Stimulated activated CD4-positive, alpha-beta T cell treated with anti-CD3 and anti-CD28 coated beads, Interleukin-2, amount 100 ng/mL, for 4 hours (primary cell): ENCODE measurements at places on chromosomes 2 and 18.
A peak's percentile ranks its signal among the peaks of the same experiment; 100 is the strongest.

DNA sequence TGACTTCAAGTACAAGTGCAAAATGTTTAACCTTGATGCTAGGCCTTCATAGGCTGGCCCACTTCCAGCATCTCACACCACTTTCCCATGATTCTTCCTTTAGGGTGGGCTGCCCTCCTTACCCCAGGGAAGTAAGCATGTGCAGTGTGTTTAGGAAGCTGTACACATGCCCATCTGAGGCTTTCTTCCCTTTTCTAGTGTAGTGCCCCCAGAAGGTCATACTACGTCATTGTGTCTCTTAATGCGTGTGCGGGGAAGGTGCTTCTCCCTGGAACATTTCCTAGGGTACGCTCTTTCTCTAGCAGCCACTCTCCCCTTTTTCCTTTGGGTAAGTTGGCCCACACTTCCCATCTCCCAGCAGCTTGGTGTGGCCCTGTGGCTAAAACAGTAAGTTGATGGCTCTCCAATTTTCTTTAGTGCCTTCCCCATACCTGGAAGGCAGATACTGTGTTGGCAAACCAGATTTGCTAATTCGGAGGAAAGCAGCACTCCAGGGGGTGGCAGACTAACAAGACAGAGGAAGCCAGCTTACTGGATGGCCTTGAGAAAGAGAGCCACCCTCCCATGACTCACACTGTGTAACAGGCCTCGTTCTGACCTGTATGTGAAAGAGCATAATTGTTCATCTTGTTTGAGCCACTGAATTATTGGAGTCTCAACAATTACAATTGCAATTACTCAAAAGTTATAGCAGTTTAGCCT is 1.1 kb upstream of the SULT6B1 start:
- DNase-seq = no peak

- no peak for DNase-seq
Observed at GRCh38 chr2:11377928-11378545, 33.6 kb upstream of the ROCK2 start.

DNA sequence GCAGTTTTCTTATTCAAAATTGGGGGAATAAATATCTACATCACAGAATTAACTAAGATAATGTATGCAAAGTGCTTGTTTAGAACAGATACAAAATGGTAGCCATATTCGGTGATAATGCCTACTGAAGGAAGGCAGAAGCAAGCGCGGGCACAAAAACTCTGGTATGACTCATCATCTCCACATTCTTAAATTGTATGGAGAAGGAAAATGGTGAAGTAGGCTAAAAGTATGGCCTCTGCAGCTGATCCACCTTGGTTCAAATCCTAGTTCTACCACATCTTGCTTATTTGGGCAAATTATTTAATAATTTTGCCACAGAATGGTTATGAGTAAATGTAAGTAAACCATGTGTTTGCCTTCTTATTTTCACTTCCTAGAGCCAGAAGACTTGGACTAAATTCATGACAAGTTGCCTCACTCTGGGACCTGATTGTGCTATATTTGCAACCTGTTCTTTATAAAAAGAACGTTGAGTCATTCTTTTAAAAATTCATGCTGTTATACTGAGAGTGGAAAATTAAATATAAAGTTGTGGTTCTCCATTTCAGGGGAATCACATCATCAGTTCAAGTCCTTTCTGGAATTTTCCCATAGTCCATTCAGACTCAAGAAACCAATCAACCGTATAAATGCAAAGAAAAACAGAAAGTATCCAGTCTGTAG is 9.0 kb upstream of the CDK15 start:
- DNase-seq = no peak

DNA sequence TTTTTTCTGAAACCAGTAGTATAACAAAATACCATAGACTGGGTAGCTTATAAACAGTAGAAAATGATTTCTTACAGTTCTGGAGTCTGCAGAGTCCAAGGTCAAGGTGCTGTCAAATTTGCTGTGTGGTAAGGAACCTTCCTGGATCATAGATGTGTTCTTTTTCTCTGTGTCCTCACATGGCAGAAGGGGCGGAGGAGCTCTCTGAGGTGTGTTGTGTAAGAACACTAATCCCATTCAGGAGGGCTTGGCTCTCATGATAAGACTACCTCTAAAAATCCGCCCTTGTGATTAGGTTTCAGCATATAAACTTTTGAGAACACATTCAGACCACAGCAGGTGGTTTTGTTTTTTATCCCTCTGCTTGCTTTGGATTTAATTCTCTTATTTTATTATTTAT is 25.7 kb downstream of the ANKRD62 start:
- DNase-seq = no peak

GRCh38 chr2:237092920-237093781 is 7.5 kb downstream of the COPS8 start:
- DNase-seq = no peak

- no peak for DNase-seq
Observed at GRCh38 chr2:38097258-38097987, 21.5 kb upstream of the CYP1B1 start.

DNA sequence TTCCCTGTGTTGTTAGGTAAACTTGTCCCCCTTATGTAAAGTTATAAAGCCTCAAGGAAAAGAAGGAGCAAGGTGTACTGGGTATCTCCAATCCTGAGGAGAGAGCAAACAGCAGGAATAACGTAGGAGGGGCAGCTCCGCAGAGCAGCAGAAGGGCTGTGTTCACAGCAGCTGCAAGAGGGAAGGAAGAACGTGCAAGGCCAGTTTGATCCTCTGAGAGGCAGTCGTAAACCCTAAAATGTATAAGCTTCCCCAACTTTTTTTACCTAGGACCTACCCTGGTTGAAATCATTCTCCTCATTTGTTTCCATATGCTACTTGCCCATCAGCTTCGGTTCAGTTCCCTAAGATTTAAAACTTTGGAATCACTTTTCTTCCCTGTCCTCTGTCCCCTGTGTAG is 51.9 kb upstream of the MAP3K20 start:
- DNase-seq = no peak

- no peak for DNase-seq
Observed at GRCh38 chr18:67893916-67894315, 377.4 kb upstream of the DSEL start.

- DNase-seq = no peak
Observed at GRCh38 chr2:60627412-60627811, 74.0 kb upstream of the BCL11A start.

DNA sequence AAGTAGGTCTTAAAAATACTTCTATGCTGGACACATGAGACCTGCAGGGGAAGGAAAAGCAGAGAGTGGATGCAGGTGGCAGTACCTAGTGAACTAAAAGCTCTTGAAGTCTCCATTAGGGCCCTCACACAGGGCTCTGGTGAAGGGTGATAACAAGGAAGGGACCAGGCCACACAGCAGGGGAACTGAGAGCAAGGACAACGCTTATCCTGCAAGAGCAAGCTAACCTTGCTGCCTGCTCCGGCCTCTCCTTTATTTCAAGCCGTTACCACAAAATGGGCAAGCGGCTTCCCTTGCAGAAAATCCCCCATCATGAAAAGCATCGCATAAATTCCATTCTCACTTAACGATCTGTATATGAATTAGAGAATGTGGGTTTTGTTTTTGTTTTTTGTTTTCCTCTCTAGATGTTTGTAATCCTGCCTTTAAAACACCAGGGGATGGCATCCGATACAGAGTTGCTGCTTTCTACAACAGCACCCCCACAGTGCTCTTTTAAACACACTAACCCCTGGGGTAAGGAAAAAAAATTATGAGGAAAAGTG is 64.5 kb downstream of the CACNB4 start:
- DNase-seq = no peak

DNA sequence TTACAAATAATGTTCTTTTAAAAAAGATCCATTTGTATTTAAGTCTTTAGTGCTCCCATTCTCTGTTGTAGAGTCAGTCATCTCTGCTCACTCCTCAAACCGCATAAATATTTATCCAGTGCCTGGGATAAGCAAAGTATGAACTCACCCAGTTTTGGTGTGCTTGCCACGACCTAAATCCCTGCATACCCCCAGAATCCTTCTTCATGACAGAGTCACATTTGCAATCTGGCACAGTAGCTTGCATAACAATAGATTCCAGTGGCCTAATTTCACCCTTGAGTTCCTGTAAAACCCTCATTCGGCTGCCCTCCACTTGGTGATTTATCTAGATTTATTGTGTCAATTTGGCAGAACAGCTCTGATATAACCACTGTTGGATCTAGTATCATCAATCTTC is 92.9 kb downstream of the DTNA start:
- DNase-seq = no peak

DNA sequence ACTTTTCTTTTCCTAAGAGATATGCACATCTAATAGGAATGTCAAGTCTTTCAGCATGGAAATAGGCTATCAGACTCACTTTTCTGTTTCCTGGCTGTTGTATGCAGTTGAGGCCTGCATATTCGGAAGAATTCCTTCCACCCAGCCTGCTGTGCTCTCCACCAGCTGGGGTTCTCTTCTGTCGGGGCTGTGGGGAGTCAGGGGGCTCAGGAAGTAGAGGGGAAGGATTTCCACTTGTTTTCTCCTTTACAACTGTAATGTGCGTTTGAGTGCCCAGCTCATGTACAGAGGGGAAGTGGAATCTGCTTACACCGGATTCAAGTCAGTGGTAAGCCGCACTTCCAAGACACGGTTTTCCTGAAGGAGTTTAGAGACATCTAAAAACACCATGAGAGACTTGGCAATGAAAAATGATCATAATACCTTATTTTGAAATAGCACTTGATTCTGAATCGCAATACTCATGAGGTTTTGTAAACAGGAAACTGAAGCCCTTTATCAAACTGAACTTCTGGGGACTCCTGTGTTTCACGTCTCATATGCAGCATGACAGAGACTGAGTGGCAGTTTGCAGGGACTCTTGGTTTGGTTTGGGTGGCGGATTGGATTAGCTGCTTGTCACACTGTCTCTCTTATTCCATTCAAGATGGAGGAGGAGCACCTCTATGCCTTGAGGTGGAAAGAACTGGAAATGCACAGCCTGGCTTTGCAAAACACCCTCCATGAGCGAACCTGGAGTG is 90.4 kb downstream of the MTCL1 start:
- no peak for DNase-seq

DNA sequence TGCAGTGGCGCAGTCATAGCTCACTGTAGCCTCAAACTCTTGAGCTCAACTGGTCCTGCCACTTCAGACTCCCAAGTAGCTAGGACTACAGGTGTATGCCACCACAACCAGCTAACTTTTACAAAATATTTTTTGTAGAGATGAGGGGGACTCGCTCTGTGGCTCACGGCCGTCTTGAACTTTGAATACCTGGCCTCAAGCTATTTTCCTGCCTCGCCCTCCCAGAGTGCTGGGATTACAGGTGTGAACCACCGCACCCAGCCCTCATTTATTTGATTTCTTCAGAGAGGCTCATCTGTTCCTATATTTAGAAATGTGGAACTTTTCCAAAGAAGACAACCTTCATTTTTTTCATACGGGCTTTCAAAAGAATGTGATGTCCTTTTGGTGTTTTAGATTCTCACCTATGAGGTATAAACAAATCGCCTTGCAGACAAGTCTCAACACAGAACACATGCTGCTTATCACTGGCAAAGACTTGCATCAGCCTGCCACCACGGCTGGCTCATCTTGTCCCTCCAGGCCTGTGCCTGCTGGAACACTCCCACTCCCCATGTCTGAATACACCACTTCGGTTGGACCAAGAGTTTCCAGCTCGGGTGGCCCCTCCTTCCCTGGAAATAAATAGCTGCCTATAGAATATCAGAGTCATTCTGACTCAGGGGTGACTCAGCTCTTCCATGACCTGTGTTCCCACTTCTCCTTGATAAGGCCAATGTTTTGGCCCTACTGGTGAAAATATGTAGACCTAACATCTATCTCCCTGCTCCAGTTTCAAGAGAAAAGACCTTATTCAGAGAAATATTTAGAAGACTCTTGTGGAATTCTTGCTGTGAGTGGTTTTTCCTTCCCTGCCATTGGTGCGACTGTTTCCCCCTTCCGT is 202.6 kb downstream of the TGIF1 start:
- DNase-seq = peak; percentile 52

DNA sequence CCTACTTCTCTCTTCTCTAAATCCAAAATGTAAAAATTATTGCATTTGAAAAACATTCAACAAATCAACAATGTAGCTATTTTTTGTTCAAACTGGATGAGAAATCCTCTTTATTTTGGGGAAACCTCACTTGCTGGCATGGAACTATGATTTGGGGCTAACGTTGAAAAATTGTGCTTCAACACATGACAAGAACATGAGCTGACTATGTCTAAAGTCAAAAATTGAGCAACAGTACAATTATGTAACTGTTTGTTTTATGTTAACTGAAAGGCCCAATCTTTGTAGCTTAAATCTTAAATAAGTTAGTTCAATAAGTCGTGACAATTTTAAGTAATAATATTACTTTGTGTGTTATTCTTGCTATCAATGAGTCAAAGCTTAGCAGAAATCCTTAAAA is 67.3 kb downstream of the TMEFF2 start:
- DNase-seq = no peak

DNA sequence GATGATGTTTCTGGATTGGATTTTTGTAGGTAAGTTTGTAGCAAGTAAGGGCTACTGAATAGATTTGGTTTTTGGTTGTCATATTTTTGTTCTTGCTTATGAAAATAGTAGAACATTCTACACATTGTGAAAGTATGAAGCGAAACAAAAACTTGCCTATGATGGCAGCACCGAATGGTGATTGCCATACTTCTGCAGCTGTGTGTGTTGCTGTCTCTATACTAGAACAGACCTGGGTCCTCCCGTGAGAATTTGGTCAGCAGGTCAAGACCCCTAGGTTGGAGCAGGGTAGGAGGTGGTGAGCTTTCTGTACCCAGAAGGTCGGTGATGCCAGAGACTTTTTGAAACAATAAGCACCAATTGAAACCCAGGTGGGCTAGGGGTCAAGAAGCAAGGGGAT is 322.6 kb downstream of the PRKCE start:
- DNase-seq = no peak

GRCh38 chr2:28273751-28274150 is 118.9 kb upstream of the FOSL2 start:
- no peak for DNase-seq

GRCh38 chr2:15031745-15032240 is 399.3 kb downstream of the LRATD1 start:
- DNase-seq = no peak

GRCh38 chr2:177585234-177585863 is 192.8 kb downstream of the AGPS start:
- no peak for DNase-seq

- DNase-seq = no peak
Observed at GRCh38 chr2:100820523-100821254, 750 bp downstream of the NPAS2 start.

DNA sequence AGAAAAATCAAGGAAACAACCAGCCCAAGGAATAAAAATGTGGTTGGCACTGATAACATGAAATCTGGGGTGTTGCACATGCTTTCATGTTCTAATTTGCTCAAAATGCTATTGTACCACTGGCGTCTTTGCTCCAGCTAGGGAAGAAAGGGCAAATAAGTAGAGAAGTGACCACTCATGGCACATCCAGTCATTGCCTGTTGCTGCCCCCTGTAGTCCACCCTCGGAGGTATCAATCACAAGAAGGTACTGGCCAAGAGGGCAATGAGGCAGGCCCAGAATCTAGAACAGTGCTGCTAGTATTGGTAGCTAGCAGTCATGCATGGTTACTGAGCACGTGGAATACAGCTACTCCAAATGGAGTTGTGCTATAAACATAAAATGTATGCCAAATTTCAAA is 213.4 kb downstream of the CDCA7 start:
- DNase-seq = no peak

- no peak for DNase-seq
Observed at GRCh38 chr2:43943809-43944452, 51.9 kb downstream of the LRPPRC start.

GRCh38 chr2:144349674-144350073 is 170.2 kb downstream of the ZEB2 start:
- no peak for DNase-seq
